ENCODE measurements at places on chromosomes 6 and 20. TPM values are rescaled to one million over a fixed set of nuclear protein-coding genes. Genes with fewer than 3 reads are reported as not detected.

TSPO2 gene
- polyA plus RNA-seq, result 0.12 TPM

DNA sequence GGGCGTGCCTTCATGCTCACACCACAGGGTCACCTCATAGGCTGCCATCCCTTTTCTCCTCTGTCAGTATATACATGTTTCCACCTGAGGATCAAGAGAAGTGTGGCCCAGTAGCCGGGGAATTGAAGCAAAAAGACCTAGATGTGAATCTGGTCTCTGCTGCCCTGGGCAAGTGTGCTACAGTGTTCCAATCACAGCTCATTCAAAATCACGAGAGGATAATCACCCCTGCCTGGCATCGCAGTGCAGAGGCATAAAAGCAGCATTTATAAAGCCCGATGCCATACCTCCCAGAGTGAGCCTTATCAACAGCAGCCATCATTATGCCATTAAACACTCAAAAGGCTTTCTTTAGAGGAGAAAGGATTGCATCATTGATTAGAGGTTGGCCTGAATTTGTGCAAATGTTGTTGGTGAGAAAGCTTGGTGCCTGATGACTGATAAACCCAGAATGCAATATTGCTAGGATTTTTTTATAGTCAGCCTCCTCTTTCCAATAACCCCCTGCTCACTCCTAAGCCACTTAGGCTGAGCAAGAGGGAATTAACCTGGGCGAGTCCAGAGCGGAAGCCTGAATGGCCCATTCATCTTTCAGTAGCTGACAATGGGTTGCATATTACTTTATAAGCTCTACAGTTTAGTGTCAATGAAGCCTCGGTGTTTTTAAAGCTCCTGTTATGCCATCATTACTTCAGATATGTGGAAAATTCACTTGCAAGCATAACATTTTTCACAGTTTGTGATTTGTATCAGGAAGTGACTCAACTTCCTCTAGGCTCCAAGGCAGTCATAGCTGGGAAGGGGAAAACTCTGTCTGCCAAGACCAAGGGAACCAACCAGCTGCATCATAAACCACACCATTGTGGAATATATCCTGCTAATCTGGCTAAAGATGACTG is 92.5 kb upstream of the NXT1 start:
- H3K27me3 ChIP-seq, result no peaks in the 10 kb centered on the region
- H3K27ac ChIP-seq, result peak overlapping the region; percentile 48
- H3K4me1 ChIP-seq, result no peaks in the 10 kb centered on the region
- H3K4me3 ChIP-seq, result no peak overlapping the region
- H3K36me3 ChIP-seq, result no peaks in the 10 kb centered on the region

CCN5 gene
- 3.3 TPM for polyA plus RNA-seq

DNA sequence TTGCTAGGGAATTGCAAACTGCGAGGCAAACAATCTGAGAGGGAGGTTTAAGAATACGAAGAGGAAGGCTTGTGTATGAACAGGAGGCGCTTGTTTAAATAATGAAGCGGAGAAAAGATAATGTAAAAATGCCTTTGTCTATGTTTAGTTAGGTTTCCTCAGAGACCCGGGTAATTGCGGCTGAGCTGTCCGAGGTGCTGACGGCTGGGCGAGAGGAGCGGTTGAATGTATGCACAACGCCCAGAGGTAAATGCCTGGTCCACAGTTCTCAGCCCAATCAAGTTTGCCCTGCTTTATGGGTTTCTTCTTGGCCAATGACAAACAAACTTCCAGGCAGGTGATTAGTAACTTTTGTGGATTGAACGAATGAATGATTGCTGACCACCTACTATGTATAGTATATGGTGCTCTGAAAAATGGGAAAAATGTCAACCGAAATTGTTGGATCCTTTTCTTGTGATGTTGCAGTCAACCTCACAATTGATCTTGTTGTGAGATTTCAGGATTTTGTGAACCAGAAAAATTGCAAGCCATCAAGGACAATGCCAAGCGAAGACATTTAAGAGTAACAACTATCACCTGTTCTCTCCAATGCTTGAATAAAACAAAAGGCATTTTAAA is 38.3 kb upstream of the SLC32A1 start:
- no peak overlapping the region for H3K4me3 ChIP-seq
- H3K4me1 ChIP-seq, result no peaks in the 10 kb centered on the region
- no peaks in the 10 kb centered on the region for H3K27me3 ChIP-seq
- H3K27ac ChIP-seq, result no peak overlapping the region
- peak; percentile 25 for DNase-seq

GRCh38 chr6:13787137-13787536 is 27.2 kb downstream of the MCUR1 start:
- no peak for DNase-seq
- no peak overlapping the region for H3K4me3 ChIP-seq
- no peaks in the 10 kb centered on the region for H3K27me3 ChIP-seq
- peaks cover 23% of the 10 kb centered on the region for H3K36me3 ChIP-seq
- no peak overlapping the region for H3K27ac ChIP-seq

Measured in pancreas (tissue), 10 donors.